ENCODE measurements at places on chromosomes 6 and 20.

GRCh38 chr20:35179292-35180212 lies 7.7 kb downstream of the PROCR start:
- no peak for DNase-seq

DNA sequence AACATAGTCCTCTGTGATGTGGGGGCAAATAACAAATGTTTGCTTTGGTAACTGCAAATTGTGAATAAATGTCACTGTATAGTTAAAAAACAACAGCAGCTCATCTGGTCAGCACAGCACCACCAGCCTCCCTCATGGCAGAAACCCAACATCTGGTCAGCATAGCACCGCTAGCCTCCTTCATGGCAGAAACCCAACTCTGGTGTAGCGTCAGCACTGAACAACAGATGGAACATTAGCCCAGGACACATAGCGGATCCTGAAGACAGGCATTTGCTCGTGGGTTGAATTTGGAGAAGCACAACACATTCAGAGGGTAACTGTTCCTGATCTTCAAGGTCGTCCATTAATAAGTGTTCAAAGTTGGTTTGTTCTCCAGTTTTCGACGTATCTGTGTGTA lies 265.9 kb downstream of the DLL1 start:
- DNase-seq = no peak

DNA sequence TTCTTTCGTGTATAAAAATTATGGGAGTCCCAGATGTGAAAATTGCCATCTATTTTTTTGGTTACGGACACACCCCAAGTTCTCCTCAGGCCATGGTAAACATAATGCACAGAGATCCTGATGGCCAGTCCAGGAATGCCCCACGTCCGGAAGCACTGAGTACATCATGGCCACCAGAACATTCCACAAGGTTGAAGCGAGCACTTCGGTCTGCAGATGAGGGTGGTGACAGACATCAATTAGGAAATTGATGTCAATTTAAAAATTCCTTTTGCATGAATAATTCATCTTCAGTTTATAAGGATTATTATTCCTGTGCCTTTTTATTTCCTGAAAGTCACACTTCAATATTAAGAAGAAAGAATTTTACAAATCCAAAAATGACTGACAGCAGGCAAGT lies 13.2 kb upstream of the EXOC2 start:
- DNase-seq = no peak

GRCh38 chr20:52826321-52826720 lies 145.8 kb upstream of the TSHZ2 start:
- DNase-seq = no peak

- peak; percentile 37 for DNase-seq
These were observed 42.6 kb downstream of the TRIM27 start for GRCh38 chr6:28880894-28881780.

GRCh38 chr20:8858181-8858787 lies 210.6 kb upstream of the PLCB4 start:
- no peak for DNase-seq

DNA sequence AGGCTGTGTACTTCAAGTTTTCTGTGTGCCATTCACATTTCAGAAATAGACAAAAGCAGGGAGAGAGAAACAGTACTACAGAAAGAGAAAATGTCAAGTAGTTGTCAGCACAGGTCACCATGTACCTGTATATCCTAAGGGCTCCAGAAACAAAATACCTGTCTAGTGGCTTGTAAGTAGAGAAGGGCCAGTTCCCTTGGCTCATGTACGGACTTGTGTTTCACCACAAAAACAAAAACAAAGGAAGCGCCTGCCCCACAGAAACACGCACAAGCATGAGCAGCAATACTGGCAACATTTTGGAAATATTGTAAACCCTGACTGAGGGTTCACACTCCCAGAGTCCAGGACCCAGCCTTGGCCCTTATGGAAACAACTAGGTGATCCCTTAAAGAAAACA lies 44.3 kb downstream of the CNKSR3 start:
- no peak for DNase-seq

GRCh38 chr20:62248890-62249560 lies 10.7 kb downstream of the OSBPL2 start:
- DNase-seq = no peak

Measured in urothelium cell line (cell line).